ENCODE measurements at places on chromosomes 7 and 10. TPM values are rescaled to one million over a fixed set of nuclear protein-coding genes. Genes with fewer than 3 reads are reported as not detected.

Gene ADAMTS14
- 2.5 TPM for total RNA-seq

Gene OIT3
- 0.03 TPM for total RNA-seq

Gene CCDC172
- total RNA-seq: not detected

Gene DRGX
- total RNA-seq: not detected

Gene RPEL1
- total RNA-seq: not detected

Gene EIF5AL1
- 0.13 TPM for total RNA-seq

Gene ADGRA1
- total RNA-seq: not detected

Gene ZDHHC4
- total RNA-seq: 71.8 TPM

Gene UCMA
- not detected for total RNA-seq

Gene ETV1
- 33.4 TPM for total RNA-seq

Gene LIPN
- not detected for total RNA-seq

Gene STEAP4
- 5.9 TPM for total RNA-seq

Gene CRHR2
- not detected for total RNA-seq

Gene TMEM225B
- 0.52 TPM for total RNA-seq

Gene MYOZ1
- total RNA-seq: 0.20 TPM

Gene GPR15LG
- total RNA-seq: not detected

Gene PAPOLB
- 0.07 TPM for total RNA-seq

Gene FAM13C
- total RNA-seq: 5.0 TPM

Gene GRM3
- total RNA-seq: not detected

Gene CAPZA2
- total RNA-seq: 149 TPM

Gene CCDC186
- 10.7 TPM for total RNA-seq

Gene CXCL12
- 101 TPM for total RNA-seq
